Urinary bladder (tissue), 4 donors: ENCODE measurements at places on chromosomes 16 and 17. TPM values are rescaled to one million over a fixed set of nuclear protein-coding genes. Genes with fewer than 3 reads are reported as not detected.

- DNase-seq = no peak
These were observed 75.5 kb upstream of the CLEC3A start for GRCh38 chr16:77946823-77947222.

DNA sequence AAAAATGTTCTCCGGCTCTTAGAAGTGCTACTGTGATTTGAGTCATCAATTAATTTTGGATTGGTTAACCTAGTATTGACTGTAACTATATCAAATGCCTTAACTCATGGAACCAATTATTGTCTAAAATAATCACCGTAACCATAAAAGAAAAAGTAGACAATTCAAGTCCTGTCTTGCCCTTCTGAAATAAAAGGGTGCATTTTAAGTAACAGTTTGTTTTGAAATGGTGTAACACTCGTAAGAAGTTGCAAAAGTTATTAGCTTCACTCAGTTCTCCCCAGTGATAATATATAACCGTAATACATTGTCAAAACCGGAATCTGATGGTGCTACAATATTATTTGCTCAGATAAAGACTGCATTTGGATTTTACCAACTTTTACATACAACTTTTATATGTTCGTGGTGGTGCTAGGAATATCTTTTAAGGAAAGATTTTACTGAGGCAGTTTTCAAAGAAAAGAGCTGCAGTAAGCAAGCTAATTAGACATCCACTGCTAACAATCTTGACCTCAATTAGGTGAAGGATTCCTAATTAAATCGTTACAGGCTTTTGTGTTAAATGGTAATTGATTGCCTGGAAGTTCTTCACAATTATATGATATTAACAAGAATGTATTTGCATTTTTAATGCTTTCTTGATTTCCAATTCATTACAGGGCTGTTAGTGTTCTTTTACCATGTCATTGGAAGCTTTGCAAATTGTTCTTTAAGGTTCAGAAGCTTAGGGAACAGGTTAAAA, 413.1 kb upstream of the MON1B start:
- DNase-seq = no peak

GRCh38 chr16:88588754-88589153, 18.6 kb downstream of the ZC3H18 start:
- no peak for DNase-seq

Gene GPRC5C
- 27.0 TPM for total RNA-seq

Gene PRSS33
- total RNA-seq = not detected

- DNase-seq = no peak
These were observed 54.1 kb downstream of the TNFRSF13B start for GRCh38 chr17:16917671-16918394.

- peak; percentile 36 for DNase-seq
These were observed at the start of gene KRABD2 for GRCh38 chr17:8376271-8377067. Gene KRABD2, minus strand, starts transcription at chr17:8376704.

DNA sequence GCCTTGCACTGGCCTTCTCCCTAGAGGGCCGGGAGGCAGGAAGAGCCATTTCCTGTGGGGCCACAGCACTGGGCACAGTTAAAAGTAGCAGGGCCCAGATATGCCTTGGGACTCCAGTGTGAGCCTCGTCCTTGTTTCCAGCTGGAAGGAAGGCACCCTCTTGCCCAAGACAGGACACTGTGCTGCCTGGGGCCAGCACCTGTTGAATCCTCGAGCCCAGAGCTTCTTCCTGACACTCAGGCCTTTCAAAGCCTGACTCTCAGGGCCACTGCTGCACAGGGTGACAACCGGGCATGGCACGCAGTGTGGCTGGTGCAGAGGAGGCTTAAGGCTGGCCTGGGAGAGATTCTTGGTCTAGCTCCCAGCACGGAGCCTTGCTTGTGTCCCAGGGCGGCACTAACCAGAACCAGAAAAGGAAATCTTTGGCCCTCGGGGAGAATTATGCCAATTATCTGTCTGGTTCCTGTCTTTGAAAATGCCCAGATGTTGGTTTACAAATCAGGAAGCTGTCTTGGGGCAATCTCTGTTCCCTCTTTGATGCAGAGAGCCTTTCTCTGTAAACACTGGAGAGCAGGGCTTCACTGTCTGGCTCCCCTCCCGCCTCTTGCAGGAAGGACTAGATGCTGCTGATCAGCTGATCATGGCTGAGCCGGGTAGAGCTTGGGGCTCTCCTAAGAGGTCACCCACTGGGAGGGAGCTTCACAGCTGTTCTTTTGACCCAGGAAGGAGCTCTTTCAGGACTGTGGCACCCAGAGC, 11.1 kb downstream of the LDHD start:
- no peak for DNase-seq

DNA sequence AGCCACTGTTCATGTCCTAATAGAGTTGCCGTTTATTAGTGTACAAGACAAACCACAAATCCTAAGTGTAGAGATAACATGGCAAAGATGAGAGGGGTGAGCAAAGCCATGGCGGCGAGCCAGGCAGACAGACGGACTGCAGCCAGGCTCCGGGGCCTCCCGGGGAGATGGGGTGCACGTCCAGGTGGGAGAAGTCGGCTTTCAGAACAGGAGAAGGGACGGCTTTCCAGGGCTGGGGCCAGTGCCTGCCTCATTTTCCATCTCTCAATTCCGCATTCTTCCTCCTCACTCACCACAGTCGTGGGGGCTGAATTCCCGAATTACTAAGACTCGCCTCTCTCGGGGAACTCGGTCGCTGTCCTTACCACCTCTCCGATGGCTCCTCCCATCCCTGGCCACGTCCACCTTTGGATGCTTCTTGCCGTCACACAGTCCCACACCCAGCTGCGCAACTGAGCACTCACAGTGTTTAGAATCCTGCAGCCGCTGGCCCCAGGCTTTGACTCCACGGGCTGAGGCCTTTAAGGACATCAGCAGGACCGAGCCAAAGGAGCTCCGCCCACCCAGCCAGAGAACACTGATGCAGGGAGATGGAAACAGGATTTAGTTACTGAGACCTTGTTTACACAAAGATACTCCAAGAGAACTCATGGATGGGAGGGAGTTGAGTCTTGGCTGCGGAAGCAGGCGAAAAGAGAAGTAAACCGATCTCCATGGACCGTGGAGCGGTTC, 59.7 kb downstream of the RNF112 start:
- DNase-seq = peak; percentile 57

- DNase-seq = no peak
These were observed 18.9 kb downstream of the IKZF3 start for GRCh38 chr17:39845052-39845846.

DNA sequence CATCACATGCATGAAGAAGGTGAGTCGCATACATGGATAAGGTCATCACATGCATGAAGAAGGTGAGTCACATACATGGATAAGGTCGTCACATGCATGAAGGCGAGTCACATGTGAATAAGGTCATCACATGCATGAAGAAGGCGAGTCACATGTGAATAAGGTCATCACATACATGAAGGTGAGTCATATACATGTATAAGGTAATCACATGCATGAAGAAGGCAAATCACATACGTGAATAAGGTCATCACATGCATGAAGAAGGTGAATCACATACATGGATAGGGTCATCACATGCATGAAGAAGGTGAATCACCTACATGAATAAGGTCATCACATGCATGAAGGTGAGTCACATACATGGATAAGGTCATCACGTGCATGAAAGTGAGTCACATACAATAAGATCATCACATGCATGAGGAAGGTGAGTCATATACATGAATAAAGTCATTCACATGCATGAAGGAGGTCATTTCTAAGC, 105.1 kb upstream of the SDK2 start:
- DNase-seq = no peak

GRCh38 chr17:5416901-5417300, 2.6 kb downstream of the NUP88 start:
- DNase-seq = no peak

Gene RFFL
- total RNA-seq = 9.7 TPM

DNA sequence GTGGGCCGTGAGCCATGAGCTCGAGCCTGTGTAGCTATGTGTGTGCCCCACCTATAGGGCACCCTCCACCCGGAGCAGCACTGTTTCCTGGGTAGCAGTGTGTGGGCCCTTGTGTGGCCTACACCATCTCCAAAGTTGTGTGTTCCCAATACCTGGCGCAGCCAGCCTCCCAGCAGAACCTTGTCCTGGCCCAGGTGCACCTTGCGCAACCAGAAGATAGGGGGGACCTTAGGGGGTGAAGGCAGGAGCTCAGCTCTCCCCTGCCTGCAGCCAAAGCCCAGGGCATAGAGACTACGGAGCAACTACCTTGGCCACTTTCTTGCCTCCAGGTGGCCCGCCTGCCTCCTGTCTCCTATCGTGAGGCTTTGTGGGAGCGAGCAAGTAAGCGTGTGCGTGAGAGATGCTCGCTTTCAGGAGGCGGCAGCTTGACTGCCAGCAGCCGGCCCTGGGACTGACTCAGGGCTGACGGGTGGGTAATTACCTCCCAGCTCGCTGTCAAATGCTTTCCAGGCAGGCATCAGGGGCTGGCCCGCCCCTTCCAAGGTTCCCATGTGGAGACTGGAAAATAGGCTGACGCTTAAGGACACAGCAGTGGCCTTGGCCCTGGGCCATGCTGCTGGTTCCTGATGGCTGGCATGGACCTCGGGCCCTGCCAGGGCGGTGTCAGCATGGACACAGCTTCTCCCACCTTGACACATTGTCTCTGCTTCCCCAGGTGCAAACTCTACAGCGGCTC, 19.0 kb downstream of the TRAF7 start:
- DNase-seq = no peak

Gene ICAM2
- total RNA-seq = 29.0 TPM

Gene CDH3
- 5.7 TPM for total RNA-seq

DNA sequence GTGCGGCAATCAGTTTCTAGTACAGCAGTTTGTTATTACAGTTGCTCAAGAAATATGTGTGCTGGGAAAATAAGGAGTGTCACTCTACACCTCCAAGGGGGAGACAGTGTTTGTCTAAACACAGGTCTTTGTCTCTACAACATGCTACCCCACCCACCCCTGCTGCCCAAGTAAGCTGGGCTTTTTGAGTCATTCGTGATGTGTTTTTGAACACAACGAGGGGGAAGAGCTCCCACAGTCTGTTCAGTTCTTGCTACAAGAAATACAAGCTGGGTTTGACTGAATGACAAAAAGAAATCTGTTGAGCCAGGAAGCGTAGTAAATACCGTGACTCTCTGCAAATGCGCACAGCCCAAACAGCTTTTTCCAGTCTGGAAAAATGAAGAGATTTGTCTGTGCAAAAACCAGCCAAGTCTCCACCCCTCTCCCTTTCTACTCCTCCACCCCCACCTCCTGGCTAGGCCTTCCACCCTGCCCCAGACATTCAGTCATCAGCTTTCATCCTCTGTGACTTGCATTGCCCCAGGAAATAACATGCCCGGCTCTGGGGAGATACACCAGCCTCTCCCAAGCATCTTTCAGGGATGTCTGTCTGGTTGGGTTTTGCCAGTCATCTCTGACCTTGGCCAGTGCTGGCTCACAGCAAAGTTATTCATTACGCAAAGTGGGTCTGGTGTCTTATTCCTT, 25.7 kb downstream of the CHD9 start:
- peak; percentile 86 for DNase-seq

DNA sequence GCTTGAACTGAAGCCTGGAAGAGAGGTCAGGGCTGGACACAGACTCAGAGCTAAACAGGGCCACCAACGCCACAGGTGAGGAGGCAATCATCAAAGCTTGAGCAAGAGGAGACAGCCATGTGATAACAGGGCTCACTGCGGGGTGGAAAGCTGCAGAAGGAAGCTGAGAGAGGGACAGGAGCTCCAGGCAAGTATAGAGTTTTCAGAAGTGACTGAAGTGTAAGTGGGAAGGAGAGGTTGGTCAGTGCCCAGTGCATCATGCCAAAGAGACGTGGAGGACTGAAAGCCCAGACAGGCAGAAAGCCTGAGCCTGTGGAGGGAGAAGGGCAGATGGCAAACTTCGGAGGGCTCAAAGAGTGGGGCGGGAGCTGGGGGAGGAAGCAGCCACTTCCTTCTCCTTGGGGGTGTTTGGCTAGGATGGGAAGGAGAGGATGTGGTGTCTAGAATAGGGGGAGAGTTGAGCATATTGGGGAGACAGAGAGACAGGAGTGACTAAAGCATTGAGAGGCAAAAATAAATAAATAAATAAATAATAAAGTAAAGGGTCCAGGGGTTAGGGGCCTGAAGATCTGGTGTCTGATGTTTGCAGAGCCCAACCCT, 2.6 kb downstream of the KIFC3 start:
- no peak for DNase-seq

Gene ADORA2B
- total RNA-seq = 5.9 TPM

Gene RNF157
- 1.9 TPM for total RNA-seq

Gene HSF4
- 4.5 TPM for total RNA-seq

Gene PIMREG
- total RNA-seq = 14.2 TPM

GRCh38 chr16:71428883-71429282, 13.0 kb downstream of the TLE7 start:
- no peak for DNase-seq

Gene KRTAP9-7
- not detected for total RNA-seq

DNA sequence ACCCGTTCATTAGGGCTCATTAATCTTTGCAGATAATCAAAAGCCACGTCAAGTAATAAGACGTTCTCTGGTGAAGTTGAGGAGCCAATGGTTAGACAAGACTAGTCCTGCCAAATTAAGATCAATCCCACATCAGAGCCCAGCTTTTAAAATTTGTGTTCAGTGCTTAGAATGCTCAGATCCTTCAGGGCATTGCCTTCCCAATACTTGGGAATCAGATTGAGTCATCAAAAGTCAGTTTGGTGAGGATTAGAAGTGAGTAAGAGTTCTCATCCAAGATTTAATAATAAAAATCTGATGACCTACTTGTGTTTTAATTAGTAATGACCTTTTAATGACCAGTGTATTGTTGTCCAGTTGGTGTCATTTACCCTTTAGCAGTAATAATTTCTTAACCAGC, 19.8 kb downstream of the MAP2K4 start:
- DNase-seq = no peak

GRCh38 chr17:7673239-7673638, 14.1 kb downstream of the TP53 start:
- DNase-seq = no peak
